ENCODE measurements at places on chromosomes 5 and 9.
A peak's percentile ranks its signal among the peaks of the same experiment; 100 is the strongest.

DNA sequence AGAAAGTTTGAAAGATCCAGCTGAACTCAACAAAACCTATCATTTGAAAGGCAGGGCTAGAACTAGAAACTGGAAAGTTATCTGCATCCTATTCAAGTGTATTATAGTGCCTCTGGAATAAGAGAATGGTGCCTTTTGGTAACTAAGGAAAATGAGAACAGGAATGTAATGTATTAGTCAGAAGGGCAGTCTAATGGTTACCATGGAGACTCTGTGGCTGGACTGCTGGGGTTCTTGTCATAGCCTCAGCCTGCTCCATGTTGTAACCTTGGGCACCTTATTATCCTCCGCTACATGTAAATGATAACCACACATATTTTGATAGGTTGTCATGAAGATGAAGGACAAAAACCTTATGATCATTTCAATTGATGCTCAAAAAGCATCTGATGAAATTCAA is 24.6 kb upstream of the IFNB1 start:
- DNase-seq: no peak

DNA sequence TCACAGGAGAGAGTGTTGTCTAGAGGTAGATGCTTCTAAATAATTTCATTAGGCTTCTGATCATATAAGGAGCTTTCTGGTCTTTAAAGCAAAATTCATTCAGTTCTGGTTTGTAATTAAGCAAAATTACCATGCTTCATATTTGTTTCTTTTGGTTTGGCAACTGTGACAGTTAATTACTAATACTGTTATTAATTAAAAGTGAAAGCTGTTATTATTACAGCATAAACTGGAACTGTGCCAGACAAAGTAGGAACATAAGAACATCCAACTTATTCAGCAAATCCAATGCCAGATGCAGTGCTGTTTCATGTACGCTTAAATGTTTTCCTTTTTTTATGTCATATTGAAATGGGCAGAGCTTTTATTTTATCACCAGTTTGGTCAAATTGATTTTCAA is 70.4 kb upstream of the DAB2 start:
- DNase-seq: no peak

DNA sequence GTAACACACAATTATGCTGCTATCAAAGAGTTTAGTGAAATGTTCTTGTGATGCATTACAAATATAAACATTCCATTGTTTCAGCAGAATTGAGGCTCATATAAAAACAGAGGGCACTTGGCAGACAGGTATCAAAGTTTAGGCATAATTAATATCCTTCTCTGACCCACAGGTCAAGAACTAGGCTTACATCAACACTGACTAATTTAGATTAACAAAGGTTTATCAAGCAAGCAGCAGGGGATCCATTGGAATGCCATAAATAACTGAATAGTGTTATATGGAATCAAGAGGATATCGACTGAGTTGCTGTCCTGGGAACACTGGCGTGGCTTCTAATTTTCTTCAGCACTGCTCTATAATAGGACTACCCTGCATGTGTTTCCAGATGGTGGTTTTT is 414.5 kb upstream of the ARRDC3 start:
- DNase-seq: no peak

- no peak for DNase-seq
Observed at GRCh38 chr5:1330847-1331831, 13.8 kb downstream of the CLPTM1L start.

GRCh38 chr5:39657943-39658342 is 233.2 kb upstream of the DAB2 start:
- no peak for DNase-seq

DNA sequence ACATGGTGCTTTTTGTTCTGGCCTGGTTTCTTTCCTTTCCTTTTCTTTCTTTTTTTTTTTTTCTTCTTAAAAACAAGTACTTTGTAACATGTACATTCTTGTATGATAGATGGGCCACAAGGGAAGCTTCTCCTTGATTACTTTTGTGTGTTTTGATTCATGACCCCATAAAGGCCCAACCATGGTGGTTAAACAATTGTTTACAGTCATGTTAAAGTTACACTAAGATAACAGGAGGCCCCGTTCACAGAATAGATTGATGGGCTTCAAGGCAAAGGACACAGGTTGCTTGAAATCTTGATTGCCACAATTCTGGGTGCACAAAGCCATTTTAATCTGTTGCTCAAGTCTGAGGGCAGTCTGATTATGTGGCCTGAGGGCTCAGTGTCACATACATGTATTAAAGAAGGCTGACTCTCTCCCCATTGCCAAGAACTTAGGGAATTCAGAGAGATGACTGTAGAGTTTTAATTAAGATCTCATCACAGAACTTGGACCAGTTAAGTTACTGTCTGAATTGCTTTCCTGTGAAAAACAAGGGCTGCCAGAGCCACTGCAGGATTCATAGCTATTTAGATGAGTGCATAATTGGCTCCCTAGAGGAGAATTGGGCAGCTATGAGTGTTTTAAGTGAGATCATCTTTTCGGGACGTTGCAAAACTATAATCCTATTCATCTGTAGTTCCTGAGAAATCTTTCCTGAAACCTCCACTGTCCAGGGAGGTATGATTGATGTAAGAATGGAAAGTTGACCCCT is 163.4 kb downstream of the TLE4 start:
- no peak for DNase-seq

DNA sequence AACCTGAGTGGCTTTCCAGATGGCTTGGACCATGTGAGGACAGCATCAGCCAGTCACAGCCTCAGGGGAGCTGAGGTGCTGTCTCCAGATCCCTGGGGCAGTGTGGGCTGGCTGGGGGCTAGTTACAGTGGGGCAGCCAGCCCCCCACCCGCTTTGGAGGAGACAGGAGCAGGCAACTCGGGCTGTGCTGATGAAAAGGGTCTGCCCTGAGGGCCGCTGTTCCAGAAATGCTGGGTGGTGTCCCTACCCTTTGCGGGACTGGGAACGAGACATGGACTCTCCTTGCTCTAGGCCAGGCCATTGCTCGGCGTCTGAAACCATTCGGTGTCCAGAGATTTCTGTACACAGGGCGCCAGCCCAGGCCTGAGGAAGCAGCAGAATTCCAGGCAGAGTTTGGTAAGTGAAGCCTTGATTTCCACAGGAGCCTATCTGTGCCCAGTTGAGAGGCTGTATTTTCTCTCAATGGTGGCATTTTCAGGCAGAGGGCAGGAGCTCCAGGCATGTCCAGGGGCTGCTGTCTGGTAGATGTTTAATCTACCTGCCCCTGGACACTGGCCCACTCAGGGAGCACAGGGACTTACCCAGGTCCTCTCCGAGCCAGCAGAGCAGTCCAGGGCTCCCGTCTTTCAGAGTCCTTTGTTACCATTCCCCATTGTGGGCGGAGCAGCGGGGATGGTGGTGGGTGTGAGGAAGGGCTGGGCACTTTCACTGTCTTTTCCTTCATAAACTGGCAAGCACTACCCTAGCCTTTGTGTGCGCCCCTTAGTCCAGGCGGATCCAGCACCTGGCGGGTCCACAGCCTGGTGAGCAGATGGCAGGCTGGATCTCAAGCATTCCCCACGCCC is 7.2 kb downstream of the GRHPR start:
- DNase-seq: no peak

GRCh38 chr5:36680066-36680465 is 73.7 kb downstream of the SLC1A3 start:
- no peak for DNase-seq

DNA sequence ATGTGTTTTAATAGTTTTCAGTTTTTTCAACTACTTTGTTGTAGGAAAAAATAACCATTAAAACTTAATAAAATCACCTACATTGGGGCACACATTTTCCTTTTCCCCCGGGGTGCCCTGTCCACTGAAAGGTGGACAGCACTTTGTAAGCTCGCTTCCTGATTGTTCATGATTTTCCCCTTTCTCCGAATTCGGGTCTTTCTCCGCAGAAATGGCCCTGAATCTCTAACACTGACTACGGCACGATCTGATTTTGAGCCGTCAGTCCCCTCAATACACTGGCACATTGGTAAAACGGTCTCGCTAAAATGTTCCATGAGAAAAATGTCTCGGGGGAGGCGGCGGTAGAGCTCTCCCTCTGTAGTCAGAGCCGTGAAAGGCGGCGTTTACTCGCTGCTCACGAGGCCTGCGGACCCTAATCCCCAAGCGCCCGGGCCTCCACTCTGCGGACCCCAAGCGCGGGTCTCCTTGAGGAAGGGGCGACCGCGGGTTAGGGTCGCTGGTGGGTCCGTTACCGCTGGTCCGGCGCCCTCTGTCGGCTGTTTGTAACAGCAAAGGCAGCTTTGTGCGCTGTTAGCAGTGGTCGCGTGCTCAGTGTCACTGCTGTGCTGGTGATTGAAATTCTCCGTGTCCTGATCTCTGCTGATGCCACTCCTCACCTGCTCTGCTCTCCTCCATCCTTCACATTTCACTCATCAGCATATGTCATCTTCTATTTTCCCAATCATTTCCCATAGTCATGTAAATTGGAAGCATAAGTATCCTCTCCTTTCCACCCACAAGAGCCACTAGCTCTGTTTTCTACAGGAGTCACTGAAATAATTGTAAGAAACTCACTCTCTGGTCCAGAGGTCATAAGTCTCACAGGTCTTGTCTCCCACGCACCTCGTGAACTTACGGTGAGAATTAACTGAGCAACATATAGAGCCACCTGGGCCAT is 10.8 kb upstream of the IFNA2 start:
- peak; percentile 73 for DNase-seq

GRCh38 chr9:84024041-84024575 is 43.5 kb downstream of the RMI1 start:
- no peak for DNase-seq

DNA sequence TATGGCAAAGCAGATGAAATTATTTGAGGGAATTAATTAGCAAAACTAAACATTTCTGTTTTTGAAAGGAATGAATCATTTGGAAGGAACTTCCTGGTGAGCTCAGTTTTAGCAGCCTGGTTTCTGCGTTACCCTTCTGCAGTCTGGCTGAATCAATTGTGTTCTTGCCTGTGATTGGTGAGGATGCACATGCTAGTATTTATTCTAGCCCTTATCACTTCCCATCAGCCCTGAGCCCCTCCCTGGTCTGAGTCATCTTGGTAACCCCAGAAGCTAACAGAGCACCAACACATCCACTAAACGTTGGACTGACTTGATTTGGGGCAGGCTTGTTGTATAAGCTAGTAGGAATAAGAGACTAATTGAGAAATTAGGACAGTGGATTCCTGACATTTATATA is 6.6 kb downstream of the TJP2 start:
- DNase-seq: no peak

DNA sequence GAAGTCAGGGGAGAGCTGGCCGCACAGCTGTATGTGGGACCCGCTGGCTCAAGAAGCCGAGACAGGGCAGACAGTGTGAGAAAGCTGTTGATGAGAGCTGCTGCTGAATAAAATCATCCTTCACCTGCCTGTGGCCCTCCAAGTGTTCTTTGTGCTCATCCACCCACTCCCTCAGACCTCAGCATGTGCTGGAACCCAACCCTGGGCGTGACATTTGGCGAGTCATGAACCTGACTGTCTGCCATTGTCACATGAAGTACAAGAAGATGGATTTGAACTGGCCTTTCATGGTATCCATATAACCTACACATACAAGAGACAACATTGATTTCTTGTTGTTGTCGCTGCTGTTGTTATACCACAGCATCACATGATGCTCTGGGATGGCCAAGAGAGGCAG is 139.7 kb upstream of the PLCXD3 start:
- DNase-seq: no peak

GRCh38 chr5:135173662-135174290 is 139.7 kb upstream of the PITX1 start:
- DNase-seq: no peak

DNA sequence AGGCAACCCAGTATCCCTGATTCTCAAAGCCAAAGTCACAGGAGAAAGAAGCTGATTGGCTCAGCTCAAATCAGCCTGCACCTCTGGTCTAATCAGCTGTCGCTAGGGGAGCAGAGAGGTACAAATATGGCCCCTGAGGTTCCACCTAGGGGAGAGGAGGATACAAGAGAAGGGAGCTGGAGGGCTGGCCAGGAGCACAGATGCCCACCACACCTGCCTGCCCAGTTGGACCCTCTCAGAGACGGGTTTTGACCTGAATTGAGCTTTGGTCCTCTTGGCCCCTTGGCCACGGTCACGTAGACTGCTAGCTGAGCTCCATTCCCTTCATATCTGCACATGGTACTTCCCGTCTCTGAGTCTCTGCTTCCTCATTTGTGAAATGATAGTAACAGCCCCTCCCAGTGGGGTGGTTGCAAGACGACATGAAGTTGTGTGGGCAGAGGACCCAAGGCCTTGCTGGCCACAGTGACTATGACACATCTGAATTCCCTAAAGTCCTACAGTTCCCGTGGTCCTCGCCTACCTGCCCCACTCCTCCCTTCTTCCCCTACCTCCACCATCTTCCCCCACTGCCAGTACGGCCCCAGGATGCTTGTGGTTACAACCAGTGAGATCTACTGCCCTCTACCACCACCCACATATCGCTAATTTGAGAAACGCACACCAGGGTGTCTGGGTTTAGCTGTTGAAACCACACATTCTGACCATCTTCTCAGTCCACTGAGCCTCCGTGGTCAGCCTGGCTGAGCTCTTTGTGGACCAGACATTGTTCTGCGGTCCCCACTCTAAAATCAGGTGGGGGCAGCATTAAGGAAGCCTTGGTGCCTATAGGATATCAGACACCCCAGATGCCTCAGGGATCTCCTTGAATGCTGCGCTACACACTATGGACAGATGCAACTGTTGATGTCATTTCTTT is 60.3 kb upstream of the NEK6 start:
- no peak for DNase-seq

GRCh38 chr5:178237431-178238312 is 5.1 kb upstream of the PHYKPL start:
- DNase-seq: no peak

DNA sequence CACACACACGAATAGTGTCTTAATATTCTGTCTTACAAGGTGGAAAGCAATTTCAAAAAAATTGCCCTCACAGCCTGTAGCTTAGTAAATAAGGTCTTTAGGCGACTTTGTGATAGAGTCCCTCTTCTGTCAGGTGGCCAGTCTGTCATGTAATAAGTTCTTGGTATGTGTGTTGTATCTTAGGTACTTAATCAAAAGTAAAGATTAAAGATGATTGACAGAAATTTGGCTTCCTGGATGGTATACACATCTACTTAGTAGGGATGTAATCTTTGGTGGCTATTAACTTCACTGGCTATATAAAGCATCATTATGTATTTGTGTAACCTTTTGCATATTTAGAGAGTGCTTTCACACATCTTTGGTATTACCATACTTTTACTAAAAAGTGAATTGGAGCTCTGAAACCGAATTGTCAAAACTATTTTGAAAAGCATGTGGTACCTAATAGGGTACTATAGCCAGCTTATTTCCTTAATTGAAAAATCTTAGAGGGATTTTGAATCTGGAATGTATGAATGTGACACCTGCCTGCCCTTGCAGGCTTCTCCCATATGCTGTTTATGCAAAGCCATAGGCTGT is 3.4 kb downstream of the G3BP1 start:
- no peak for DNase-seq

DNA sequence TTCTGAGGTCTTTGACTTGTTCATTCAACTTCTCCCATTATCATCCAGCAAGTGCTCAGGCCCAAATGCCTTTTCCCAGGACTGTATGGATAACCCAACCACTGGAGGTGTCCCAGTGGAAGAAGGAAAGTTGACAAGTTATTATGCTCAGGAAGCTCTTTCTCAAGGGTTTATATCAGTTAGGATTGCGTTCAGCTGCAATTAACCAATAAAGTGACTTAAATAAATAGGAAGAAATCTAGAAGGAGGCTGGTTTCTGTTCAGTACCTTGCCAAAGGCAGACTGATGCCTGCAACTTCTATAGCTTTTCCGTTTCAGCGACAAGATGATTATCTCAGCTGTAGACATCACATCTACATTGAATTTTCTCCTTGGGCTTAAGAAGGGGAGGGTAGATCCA is 52.1 kb downstream of the ENC1 start:
- DNase-seq: no peak
